Activated CD8-positive, alpha-beta memory T cell treated with anti-CD3 and anti-CD28 coated beads for 4 hours (primary cell): ENCODE measurements at places on chromosomes 16 and 17.

- DNase-seq, result no peak
Observed at GRCh38 chr16:27383556-27384243, 18.3 kb upstream of the IL21R start.

DNA sequence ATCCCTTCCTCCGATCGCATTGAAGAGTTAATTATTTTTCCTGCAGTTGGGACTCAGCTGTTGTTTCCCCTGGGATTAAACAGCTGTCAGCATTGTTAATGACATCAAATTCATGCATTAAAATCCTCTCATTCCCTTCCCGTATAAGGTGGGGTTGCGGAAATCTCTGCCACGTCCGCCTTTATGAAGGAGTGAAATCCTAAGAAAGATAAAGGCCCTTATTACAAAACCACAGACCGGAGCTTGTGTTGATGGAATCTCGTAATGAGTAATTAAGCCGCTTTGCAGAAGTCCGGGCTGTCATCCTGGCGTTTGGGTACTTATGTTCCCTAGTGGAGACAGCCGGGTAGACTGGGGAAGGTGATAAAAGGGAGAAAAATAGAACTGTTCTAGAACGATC, 627.6 kb downstream of the MAF start:
- DNase-seq, result no peak

- no peak for DNase-seq
Observed at GRCh38 chr16:59543641-59544040, 809.5 kb upstream of the GOT2 start.

- DNase-seq, result no peak
Observed at GRCh38 chr16:57262841-57263540, 17.9 kb downstream of the ARL2BP start.
